ENCODE measurements at places on chromosomes 1 and 21.

- no peak for DNase-seq
Observed at GRCh38 chr1:153227810-153228209, 10.4 kb downstream of the PRR9 start.

DNA sequence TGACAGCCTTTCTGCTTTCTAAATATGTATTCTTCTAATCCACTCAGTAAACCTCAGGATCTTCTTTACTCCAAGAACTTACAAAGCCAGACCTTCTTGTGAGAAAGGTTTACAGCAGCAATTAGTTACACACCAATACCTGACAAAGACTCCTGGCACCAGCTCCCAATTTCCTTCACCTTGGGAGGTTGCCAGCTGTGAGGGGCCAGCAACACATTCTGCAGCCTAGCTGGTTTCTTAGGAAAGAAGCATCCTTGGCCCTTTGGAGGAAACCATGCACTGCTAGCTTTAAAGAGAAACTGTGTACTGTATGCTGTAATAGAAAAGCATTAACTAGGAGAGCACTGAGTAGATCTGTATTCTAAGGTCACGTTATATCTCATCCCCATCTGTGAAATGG, 10.8 kb downstream of the FYB2 start:
- DNase-seq, result no peak

DNA sequence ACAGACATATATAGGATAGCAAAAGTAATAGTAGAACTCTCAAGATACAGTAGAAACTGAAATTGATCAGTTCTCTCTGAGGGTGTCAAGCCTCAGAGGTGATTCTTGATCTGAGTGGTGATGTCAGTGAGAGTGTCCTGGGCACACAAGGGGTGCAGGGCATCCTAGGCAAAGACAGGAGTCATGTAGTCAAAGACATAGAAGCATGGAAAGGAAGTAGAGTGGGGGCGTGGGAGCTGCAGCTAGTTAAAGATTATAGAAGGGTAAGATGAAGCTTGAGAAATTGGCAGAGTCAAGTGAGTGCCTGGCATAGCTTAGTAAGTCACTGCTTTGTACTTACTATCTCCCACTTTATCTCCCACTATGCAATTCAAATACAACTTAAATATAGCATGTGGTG, 22.8 kb downstream of the CDC7 start:
- DNase-seq, result no peak

- DNase-seq, result no peak
Observed at GRCh38 chr1:81471255-81471654, 329.5 kb upstream of the ADGRL2 start.

DNA sequence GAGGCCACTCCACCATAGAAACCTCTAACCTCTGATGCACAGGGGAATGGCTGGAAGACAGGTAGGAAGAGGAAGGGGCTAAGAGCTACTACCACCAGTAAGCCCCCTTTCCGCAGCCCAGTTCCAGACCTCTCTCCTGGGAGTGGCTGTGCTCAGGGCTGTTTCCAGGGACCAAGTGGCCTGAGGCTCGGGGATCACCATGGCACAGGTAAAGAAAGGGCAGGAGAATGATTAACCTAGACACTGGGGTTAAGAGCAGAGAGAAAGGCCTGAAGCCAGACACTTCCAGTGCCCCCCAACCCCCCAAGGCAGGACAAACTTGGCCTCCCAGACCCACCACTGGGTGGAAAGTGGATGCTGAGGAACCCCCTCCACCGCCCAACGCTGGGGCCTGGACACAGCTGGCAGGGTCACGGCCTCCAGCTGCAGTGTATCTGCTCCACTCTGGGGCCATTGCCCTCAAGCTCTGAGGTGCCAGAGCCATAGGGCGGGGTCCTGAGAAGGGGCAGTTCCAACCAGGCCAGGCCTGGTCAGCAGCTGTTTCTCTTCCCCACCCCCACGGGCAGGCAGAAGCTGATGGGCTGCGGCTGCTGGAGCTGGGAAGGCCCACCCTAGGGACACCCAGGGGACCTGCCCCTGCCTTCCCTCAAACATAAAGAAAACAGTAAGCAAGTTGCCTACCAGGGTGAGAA, 2.6 kb downstream of the TAGLN2 start:
- peak; percentile 78 for DNase-seq

- DNase-seq, result no peak
Observed at GRCh38 chr1:42173961-42174735, 9.6 kb upstream of the GUCA2A start.

- DNase-seq, result no peak
Observed at GRCh38 chr21:21241391-21241790, 243.2 kb downstream of the NCAM2 start.

DNA sequence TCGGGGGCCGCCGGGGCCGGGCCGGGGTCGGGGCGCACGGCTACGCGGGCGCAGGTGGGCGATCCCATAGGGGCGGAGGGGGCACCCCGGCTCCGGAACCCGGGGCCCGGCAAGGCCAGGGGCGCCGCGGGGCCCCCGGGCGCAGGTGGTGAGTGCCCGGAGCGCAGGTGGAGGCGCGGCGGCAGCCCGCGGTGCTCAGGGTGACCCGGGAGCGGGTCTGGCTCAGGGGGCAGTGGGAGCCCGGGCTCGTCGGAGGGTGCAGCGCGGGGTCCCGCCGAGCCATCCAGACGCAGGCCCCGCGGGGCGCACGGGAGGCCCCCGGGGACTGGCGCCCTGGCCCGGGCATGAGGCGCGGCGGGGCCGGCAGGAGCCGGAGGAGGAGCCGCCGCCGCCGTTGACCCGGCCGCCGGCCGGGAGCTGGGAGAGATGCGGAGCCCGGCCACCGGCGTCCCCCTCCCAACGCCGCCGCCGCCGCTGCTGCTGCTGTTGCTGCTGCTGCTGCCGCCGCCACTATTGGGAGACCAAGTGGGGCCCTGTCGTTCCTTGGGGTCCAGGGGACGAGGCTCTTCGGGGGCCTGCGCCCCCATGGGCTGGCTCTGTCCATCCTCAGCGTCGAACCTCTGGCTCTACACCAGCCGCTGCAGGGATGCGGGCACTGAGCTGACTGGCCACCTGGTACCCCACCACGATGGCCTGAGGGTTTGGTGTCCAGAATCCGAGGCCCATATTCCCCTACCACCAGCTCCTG, 489 bp downstream of the CELSR2 start:
- DNase-seq, result no peak

- DNase-seq, result no peak
Observed at GRCh38 chr1:190578526-190578925, 100.9 kb upstream of the BRINP3 start.

GRCh38 chr1:195735140-195735539, 873.1 kb downstream of the KCNT2 start:
- no peak for DNase-seq

- DNase-seq, result no peak
Observed at GRCh38 chr1:85818371-85818770, 110.1 kb upstream of the ZNHIT6 start.

DNA sequence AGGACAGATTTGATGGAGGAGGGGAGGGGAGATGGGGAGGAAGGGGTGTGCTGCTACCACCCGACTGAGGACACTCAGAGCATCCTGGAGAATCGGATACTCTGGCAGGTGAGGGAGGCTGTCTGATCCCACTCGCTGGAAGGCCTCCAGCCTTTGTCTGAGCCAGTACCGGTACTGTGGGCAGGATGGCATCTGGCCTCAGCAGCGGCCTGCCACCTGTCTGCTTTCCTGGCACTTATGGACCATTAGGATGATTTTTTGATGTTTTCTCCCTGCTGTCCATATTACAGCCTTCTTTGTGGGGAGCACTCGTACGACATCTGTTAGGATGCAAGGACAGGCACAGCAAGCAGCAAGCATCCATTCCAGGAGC, 11.5 kb downstream of the ATP2B4 start:
- no peak for DNase-seq

DNA sequence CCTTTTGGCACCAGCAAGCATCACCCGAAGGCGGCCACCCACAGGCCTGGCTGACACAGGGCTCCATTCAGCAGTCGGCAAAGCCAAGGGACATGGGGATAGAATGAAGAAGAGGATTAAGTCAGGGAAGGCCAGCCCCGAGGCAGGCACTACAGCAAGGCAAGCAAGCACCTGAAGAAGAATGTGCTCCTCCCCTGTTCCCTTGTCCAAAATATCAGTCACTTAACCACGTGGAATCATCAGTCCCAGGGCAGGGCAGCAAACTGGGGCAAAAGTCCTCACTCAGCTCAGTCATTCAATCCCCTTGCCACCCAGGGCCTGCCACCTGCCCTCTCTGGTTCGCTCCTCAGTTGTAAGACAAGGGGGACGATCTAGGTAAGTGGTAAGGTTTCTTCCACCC, 9.3 kb downstream of the KANK4 start:
- DNase-seq, result no peak

- no peak for DNase-seq
Observed at GRCh38 chr1:221448585-221449175, 293.2 kb downstream of the DUSP10 start.

DNA sequence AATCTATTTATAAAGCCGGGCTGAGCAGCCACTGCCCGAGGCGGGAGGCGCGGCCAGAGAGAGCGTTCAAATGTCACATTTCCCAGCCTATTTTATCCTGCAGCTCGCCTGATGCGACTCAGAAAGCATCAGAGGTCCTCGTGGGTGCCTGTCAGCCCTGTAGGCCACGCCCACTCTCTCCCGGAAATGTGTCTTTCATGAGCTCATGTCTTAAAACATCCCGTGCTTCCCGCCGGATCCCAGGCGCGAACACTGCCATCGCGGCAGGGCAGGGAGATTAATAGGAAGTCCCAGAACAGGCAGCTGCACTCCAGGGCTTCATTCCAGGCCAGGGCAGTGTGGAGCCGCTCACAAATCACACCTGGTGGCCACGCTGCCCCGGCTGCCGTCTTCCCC, 117.5 kb downstream of the PRDM16 start:
- DNase-seq, result peak; percentile 67

DNA sequence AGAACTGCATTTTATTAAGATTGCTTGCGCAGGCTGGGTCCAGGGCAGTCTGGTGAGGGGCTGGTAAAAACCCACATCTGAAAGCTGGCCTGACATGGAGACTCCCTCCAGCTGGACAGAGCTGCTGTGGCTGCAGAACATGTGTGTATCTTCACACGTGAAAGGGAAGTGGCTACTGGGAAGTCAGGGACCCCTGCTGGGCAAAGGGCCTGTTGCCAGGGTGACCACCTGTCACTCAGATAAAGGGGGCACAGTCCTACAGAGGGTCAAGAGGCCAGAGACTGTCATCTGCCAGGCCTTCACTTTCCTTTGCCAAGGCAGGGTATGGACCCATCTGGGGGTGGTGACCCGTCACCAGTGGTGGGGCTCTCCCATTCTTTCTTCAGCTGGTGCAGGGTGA, 17.5 kb downstream of the NKAIN1 start:
- DNase-seq, result no peak

GRCh38 chr1:175399795-175400194, 207.2 kb upstream of the KIAA0040 start:
- DNase-seq, result no peak

DNA sequence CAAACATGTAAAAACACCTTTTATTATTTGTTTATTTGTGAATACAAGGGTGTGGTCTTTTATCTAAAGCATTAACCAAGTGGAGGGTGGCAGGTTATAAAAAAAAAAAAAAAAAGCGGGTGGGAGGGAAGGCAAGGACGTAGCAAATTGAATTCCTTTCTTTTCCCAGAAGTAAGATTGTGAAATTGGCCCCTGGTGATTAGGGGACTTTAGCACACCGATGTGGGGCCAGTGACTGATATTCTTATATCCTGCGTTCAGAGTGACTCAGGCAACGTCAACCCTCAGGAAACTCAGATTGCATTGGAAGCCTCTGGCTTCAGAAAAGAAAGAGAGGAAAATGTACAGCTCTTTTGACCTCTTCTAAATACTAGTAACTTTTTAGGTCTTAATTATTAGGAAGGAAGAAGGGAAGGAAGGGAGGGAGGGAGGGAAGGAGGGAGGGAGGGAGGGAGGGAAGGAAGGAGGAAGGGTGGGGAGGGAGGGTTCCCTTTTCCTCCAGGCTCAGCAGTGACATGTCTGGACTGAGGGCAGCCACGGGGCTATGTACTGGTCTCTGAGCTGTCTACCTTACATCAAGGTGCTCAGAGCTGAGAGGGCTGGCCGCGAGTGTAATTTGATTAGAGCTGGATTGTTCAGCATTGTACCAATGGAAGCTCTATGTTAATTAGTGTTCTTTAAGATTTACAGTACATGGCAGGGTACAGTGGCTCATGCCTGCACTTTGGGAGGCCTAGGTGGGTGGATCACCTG, 30.2 kb downstream of the EVA1C start:
- no peak for DNase-seq

GRCh38 chr1:156961709-156962108, 41.3 kb downstream of the LRRC71 start:
- no peak for DNase-seq

- no peak for DNase-seq
Observed at GRCh38 chr1:222995620-222996309, 147.3 kb downstream of the TLR5 start.

DNA sequence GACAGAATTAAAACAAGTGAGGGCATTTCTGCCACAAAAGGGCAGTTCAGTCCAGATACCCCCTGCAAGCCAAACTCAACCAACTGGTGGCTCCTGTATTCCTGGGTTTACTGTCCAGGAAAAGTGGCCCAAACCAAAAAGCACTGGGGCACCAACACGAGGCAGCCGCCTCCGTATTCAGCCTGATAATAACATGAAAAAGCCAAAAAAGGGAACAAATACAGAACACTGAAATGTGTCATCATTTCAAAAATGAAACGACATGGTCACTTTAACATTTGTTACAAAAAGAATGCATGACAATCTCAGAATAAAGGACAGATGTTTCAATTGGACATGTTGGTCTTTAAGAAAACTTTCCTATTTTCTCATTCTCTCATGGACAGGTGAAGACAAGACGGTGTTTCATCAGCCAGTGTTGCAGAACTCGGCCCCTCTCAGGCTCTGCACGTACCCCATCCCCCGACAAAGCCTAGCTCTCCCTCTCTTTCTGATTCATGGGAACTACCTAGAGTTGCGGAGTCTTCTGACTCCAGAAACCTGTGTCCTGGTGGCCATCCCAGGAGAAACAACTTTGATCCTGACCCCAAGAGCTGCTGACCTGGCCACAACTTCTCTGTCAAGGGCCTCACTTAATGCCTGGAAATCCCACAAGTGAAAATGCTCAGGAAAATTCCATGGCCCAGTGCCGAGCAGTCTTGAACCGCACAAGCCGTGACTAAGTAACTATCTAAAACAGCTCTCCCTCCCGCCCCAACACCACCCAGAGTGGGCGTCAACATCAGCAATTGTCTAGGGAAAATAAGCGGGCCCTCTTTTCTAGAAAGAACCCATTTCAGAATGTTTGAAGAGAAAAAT, 27.1 kb downstream of the ZBTB17 start:
- peak; percentile 80 for DNase-seq
